ENCODE measurements at places on chromosomes 1 and 21. TPM values are rescaled to one million over a fixed set of nuclear protein-coding genes. Genes with fewer than 3 reads are reported as not detected.

GRCh38 chr1:228048659-228049298 lies 33.7 kb upstream of the ARF1 start:
- H3K4me1 ChIP-seq: no peaks in the 10 kb centered on the region
- no peaks in the 10 kb centered on the region for H3K36me3 ChIP-seq
- DNase-seq: no peak
- H3K27ac ChIP-seq: no peak overlapping the region
- H3K4me3 ChIP-seq: no peak overlapping the region

GRCh38 chr21:45983649-45983965 lies 2.0 kb downstream of the COL6A1 start:
- peaks cover 23% of the 10 kb centered on the region for H3K27me3 ChIP-seq
- H3K36me3 ChIP-seq: peaks cover 11% of the 10 kb centered on the region
- no peak for DNase-seq
- H3K4me3 ChIP-seq: peak overlapping the region; percentile 72
- H3K27ac ChIP-seq: no peak overlapping the region

GRCh38 chr1:189775343-189775742 lies 702.3 kb downstream of the BRINP3 start:
- no peaks in the 10 kb centered on the region for H3K36me3 ChIP-seq
- peaks cover 17% of the 10 kb centered on the region for H3K4me1 ChIP-seq
- H3K27me3 ChIP-seq: peaks cover 12% of the 10 kb centered on the region
- H3K27ac ChIP-seq: peak overlapping the region; percentile 50
- DNase-seq: no peak

DNA sequence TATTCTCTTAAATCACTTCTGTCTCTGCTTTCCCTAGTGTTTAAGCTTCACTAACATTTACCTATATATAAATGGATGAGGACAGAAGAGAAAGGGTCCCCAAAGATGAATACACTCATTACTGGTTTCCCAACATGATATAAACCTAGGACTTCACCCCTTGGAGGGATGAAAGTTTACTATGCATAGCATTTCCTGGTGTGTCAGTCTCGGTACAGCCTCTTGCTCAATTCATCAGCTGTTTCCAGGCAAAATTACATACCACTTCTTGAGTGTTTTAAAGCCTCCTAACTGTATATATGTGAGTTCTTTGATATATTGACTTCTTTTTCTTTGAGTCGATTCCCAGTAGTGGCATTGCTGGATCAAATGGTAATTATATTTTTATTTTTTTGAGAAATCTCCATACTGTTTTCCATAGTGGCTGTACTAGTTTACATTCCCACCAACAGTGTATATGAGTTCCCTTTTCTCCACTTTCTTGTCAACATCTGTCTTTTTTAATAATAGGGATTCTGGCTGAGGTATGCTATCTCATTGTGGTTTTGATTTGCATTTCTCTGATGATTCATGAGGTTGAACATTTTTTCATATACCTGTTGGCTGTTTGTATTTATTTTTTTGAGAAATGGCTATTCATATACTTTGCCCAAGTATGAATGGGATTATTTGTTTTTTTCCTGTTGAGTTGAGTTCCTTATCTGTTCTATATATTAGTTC lies 259.3 kb upstream of the CACYBP start:
- no peaks in the 10 kb centered on the region for H3K36me3 ChIP-seq
- no peaks in the 10 kb centered on the region for H3K27me3 ChIP-seq
- no peak overlapping the region for H3K27ac ChIP-seq
- no peak overlapping the region for H3K4me3 ChIP-seq
- peaks cover 3% of the 10 kb centered on the region for H3K4me1 ChIP-seq

DNA sequence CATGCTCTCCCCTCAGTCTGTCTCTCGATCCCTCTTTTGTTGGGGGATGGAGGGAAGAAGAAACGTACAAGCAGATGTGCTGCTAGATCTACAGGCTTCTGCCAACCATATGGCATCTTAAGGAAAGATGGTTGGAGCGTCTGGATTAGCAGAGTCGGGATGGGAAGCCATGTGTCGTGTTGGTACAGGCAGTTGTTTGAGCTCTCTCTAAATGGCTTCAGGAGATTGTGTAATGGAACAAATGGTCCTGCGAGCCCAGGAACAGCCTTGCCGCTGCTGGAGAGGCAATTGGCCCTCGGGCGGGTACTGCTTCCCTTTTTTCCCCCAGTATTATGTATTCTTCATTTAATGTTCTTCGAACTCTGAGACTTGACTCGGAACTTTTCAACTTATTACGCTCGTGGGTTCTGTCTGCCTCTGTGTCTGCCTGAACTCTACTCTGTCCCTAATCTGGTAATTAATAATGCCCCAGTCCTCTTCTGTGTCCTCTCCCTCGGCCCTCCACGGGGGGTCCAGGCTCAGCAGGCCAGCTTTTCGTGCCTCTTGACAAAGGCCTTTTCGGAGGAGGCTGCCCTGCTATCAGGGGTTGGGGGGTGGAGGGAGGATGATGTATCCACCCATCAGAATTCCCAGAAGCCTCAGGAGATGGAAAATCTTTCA lies 215.3 kb downstream of the SDCCAG8 start:
- no peak overlapping the region for H3K4me3 ChIP-seq
- H3K27ac ChIP-seq: no peak overlapping the region
- no peak for DNase-seq
- no peaks in the 10 kb centered on the region for H3K36me3 ChIP-seq
- no peaks in the 10 kb centered on the region for H3K27me3 ChIP-seq
- peaks cover 32% of the 10 kb centered on the region for H3K4me1 ChIP-seq

- H3K27me3 ChIP-seq: no peaks in the 10 kb centered on the region
- no peak for DNase-seq
- no peaks in the 10 kb centered on the region for H3K36me3 ChIP-seq
- no peak overlapping the region for H3K27ac ChIP-seq
- H3K4me1 ChIP-seq: no peaks in the 10 kb centered on the region
These were observed 38.5 kb downstream of the SDC3 start for GRCh38 chr1:30870035-30870434.

DNA sequence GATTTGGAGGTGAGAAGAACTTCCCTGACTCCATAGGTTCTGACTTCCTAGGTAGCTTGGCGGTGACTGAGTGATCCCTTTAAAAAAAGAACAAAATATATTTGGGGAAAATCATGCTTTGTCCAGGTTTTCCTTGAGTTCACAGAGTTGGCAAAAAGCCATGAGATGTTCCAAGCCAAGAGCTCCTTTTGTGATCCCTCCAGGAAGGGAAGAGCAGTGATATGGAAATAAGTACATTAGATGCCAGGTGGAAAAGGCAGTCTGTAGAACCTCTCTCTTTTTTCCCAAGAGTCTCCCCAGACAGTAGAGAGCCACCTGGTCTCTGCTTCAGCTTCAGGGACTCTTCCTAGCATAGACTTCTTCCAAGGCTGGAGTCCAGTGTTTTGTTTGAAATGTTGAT lies 10.2 kb downstream of the TLCD4 start:
- no peak overlapping the region for H3K27ac ChIP-seq
- no peak overlapping the region for H3K4me3 ChIP-seq
- no peaks in the 10 kb centered on the region for H3K27me3 ChIP-seq
- no peaks in the 10 kb centered on the region for H3K36me3 ChIP-seq
- H3K4me1 ChIP-seq: peaks cover 2% of the 10 kb centered on the region
- DNase-seq: no peak

DNA sequence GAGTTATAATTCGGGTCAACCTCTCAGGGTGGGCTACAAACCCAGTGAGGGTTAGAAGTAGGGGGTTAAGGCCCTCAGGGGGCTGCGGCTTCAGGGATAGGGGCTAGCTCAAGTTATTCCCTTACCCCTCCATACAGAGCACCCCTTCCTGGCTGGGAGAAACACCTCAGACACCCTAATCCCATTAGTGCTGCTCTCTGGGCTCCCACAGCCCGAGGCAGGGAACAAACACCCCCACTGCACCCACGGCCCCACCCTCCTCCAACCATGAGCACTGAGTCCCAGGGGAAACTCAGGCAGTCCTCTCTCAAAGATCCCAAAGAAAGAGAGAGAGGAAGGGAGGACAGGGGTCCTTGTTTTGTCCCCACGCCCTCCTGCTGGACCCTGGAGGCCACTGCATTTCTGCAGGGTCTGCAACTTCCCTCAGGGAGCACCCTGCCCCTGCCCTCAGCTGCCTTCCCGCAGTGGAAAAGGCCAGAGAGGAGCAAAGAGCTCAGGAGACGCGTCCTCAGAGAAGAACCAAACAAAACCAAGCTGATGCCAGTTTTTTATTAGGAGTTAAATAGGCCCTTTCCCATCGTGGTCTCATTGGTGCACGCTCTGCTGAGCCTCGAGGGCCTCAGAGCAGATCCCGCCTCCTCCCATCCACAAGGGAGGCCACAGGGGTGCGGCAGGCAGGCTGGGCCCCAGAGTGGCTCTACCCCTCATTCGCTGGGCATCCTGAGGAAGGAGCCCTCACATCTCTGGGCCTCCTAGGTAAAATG lies 1.4 kb upstream of the S100A4 start:
- peak overlapping the region; percentile 99 for H3K27ac ChIP-seq
- no peaks in the 10 kb centered on the region for H3K27me3 ChIP-seq
- no peak for DNase-seq
- H3K4me1 ChIP-seq: peaks cover 81% of the 10 kb centered on the region
- no peak overlapping the region for H3K4me3 ChIP-seq

- DNase-seq: no peak
- H3K27ac ChIP-seq: no peak overlapping the region
- no peak overlapping the region for H3K4me3 ChIP-seq
- no peaks in the 10 kb centered on the region for H3K36me3 ChIP-seq
- H3K27me3 ChIP-seq: peaks cover 84% of the 10 kb centered on the region
- H3K4me1 ChIP-seq: no peaks in the 10 kb centered on the region
These were observed 4.3 kb downstream of the TP73 start for GRCh38 chr1:3656450-3657095.

GRCh38 chr1:180854456-180854855 lies 58.2 kb upstream of the KIAA1614 start:
- no peak overlapping the region for H3K4me3 ChIP-seq
- DNase-seq: no peak
- H3K4me1 ChIP-seq: peaks cover 20% of the 10 kb centered on the region
- peak overlapping the region; percentile 83 for H3K27ac ChIP-seq

DNA sequence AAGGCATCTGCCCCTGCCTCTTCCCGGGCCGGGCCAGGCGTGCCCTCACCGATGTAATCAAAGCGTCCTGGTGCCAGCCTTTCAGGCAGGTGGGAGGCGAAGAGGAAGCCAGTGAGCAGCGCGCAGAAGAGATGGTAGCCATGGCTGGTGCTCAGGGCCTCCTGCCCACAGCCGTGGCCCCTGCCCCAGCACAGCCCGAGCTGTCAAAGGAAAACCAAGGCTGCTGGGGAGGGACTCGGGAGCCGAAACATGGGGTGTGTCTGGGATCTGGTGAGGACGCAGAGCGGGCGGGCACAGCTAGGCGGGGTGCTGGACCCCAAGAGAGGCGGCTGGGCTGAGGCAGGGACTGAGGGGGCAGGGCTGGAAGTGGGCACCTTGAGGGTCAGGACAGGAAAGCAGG lies 2.7 kb downstream of the BGLAP start:
- peaks cover 4% of the 10 kb centered on the region for H3K4me1 ChIP-seq
- no peak overlapping the region for H3K4me3 ChIP-seq
- H3K27ac ChIP-seq: no peak overlapping the region
- no peak for DNase-seq

GRCh38 chr1:6037338-6037762 lies 8.3 kb upstream of the KCNAB2 start:
- peaks cover 11% of the 10 kb centered on the region for H3K4me1 ChIP-seq
- no peak overlapping the region for H3K4me3 ChIP-seq
- no peak overlapping the region for H3K27ac ChIP-seq
- no peaks in the 10 kb centered on the region for H3K36me3 ChIP-seq

DNA sequence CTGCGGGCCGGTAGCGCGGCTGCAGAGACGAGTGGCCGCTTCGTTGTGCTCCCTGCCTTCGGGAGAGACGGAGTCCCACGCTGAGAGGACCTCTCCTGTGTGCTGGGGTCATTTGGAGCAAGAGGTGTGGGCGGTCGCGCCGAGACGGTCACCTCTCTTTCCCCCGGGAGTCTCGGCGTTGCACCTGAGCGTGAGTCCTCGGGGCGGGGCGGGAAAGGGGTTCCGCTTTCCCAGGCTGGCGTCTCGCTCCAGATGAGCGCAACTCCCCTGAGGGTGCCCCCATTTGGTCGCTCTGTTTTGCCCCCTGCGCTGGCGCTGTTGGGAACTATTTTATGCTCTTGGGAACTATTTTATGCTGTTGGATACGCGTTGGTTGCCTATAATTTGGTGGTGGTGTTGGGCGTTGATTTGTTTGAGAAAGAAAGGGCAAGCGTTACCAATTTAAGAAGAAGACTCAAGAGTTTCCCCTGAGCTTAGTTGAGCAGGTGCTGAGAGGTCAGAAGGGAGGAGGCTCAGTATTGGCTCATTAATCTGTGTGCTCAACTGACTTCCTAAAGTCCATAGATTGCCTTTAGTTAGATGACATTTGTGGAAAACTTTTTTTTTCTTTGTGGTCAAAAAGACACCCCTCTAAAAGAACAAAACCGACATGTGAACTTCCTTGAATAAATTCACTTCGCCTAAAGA lies 683 bp downstream of the LRRC8B start:
- H3K4me3 ChIP-seq: peak overlapping the region; percentile 75
- no peaks in the 10 kb centered on the region for H3K27me3 ChIP-seq
- H3K27ac ChIP-seq: peak overlapping the region; percentile 62
- H3K36me3 ChIP-seq: no peaks in the 10 kb centered on the region
- peak; percentile 20 for DNase-seq
- peaks cover 25% of the 10 kb centered on the region for H3K4me1 ChIP-seq

GRCh38 chr21:26834181-26834905 lies 10.9 kb downstream of the ADAMTS1 start:
- peaks cover 22% of the 10 kb centered on the region for H3K4me1 ChIP-seq
- H3K4me3 ChIP-seq: no peak overlapping the region
- no peaks in the 10 kb centered on the region for H3K27me3 ChIP-seq
- H3K36me3 ChIP-seq: peaks cover 29% of the 10 kb centered on the region

DNA sequence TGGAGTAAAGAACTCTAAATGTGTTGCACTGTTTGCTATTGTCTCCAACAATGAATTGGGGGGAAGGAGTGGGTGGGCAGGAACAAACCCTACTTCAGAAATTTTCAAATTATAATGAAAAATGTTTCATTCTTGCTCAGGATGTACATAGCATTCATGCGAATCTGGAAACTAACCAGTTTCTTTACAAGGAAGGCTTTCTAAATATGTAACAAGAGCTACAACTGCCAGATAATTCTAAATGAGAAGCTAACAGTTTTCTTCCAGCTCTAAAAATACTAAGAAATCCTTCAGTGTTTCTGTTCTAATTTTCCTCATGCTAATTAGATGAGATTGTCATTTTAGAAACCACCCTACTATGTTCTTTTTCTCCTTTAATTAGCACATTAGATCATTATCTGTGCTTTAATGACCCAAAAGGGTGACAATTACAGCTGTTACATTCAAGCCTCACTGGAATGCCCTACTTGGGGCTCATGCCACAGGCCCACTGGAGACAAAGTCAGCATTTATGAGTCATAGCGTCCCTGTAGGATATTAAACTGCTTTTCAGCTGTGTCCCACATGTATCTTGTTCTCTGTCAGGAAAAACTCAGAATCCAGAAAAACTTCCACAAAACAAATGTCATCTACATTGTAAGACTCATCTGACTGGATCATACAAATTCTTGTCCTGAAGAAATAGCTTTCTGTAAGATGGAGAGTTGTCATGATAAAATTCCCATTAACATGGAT lies 804.6 kb upstream of the CXADR start:
- H3K4me1 ChIP-seq: peaks cover 19% of the 10 kb centered on the region
- no peak overlapping the region for H3K27ac ChIP-seq
- no peak for DNase-seq
- H3K36me3 ChIP-seq: peaks cover 1% of the 10 kb centered on the region

The PRRX1 gene
- total RNA-seq: 8.9 TPM

The EXTL1 gene
- 7.1 TPM for total RNA-seq

The GLIS1 gene
- 1.1 TPM for total RNA-seq

The TCHHL1 gene
- not detected for total RNA-seq

The ST6GALNAC5 gene
- 18.6 TPM for total RNA-seq

The KRTAP10-11 gene
- not detected for total RNA-seq

The LRRC7 gene
- 0.09 TPM for total RNA-seq

The CHIA gene
- total RNA-seq: not detected
